ENCODE measurements at places on chromosomes 3 and 15.

- no peak for DNase-seq
These were observed 53.7 kb downstream of the RGMA start for GRCh38 chr15:93035092-93035915.

DNA sequence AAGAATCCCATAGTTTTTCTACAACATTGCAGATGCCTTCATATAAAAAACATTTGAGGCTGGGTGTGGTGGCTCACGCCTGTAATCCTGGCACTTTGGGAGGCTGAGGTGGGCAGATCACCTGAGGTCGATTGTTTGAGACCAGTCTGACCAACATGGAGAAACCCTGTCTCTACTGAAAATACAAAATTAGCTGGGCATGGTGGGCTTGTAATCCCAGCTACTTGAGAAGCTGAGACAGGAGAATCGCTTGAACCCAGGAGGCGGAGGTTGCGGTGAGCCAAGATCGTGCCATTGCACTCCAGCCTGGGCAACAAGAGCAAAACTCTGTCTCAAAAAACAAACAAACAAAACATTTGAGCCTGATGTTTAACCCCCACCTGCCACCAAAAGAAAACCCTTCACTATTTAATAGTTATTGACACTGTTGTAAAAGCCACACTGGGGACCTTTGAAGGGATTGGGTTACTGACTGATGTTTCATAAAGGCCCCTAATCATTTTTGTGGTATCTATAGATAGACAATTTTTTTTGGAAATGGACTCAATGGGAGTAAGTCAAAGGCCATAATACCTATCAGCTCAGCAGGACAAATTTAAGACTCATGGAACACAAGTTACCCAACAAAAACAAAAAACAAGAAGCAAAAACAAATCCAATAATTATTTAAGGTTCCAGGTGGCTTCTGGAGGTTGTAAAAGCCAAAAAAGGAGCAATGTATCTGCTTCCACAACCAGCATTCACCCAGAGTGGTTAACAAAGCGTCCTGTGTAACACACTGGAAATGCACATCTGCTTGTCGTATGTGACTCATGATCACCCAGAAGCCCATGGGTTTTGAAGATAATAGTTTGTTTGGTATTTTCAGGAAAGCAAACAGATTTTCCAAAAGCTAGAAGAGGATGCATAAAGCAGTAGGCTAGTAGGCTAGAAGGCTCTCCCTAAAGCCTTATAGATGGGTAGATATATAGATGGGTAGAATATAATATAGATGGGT, 41.2 kb downstream of the CDCP1 start:
- DNase-seq = no peak

DNA sequence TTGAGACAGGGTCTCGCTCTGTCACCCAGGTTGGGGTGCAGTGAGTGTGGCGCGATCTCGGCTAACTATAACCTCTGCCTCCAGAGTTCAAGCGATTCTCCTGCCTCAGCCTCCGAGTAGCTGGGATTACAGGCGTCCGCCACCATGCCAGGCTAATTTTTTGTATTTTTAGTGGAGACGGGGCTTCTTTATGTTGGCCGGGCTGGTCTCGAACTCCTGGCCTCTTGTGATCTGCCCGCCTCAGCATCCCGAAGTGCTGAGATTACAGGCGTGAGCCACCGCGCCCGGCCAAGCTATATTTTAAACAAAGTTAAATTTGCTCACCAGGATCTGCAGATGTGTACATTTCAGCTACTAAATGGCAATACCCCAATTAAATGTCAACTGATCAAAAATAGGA, 1.1 kb upstream of the C3orf38 start:
- no peak for DNase-seq

GRCh38 chr15:88484682-88485331, 17.3 kb downstream of the MRPS11 start:
- no peak for DNase-seq

DNA sequence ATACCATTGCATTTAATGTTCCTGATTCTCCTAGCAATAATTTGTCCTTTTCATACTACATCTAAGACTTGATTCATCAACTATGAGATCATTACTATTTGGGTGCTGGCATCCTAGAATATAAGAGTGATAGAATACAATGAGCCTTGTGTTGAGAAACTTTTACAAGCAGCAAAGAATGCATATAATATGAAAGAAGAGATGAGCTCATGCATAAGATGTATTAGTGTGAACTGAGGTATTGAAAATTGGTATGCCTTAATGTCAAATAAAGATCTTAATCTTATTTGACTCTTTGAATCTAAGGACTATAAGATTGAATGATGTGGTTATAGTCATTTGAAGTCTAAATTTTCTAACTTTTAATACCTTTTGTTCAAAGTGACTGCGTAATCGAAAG, 220.0 kb upstream of the ARHGEF26 start:
- no peak for DNase-seq

DNA sequence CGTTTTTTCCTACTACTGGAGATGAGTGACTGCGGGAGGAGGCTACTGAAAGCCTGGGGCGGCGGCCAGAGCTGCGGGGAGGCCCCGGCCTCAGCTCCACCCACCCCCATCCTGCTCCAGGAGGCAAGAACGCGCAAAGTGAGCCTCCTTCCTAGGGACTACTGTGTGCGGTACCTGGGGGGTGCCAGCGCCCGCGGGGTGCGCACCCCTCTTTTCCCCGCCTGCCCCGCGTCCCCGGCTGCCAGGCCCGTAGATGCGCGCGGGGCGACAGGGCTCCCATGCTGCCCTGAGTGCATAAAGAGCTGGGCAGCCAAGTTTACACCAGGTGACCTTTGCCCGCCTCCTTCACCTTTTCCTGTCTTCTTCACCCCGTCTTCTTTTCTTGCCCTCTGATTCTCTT, 2.5 kb upstream of the USF3 start:
- peak; percentile 17 for DNase-seq
